HCT116 (cell line): ENCODE measurements at places on chromosomes 2 and 18. TPM values are rescaled to one million over a fixed set of nuclear protein-coding genes. Genes with fewer than 3 reads are reported as not detected.

Gene REG1B
- total RNA-seq, result 4.2 TPM

Gene THUMPD2
- 15.8 TPM for total RNA-seq

Gene CRYBA2
- total RNA-seq, result not detected

GRCh38 chr2:40367652-40368051, 84.2 kb downstream of the SLC8A1 start:
- DNase-seq, result no peak

DNA sequence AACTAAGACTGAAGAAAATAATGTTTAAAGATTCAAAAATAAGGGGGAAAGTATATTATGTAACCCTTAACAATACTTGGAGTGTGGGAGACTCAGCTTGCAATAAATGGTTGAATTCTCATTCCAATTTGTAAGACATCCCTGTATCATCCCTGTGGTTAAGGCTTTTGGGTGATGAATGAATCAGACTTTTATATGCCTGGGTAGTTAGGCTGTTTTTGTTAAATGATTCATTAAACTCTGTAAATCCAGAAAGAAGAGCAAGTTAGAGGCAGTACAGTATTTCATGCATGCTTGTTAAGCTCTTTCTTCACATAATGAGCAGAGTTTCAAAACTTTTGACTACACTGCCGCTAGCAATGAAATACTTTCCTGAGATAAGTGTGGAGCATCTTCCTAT, 948.8 kb downstream of the SOCS6 start:
- DNase-seq, result no peak

DNA sequence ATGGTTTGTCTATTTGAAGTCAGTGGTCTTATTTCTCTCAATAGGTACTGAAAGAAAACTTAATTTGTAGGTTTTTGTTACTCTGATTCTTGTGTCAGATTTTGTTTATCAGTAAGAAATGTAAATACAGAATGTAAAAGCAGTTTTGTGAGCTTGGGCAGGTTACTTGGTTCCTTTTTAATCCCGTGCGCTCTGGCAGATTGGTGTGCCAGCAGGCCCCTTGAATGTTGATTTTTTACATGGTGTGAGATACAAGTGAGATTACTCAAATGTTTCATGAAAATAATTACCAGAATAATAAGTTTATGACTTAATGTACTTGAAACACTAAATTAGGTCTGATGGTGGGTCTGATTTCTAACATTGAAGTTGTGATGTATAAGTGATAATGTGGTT, 13.4 kb downstream of the HNRNPA3 start:
- DNase-seq, result no peak
